CD8-positive, alpha-beta T cell (primary cell): ENCODE measurements at places on chromosomes 2 and 18.

- DNase-seq, result peak; percentile 31
Observed at GRCh38 chr2:197322724-197323720, 12.4 kb upstream of the ANKRD44 start.

- DNase-seq, result no peak
Observed at GRCh38 chr2:237315829-237316225, 98.1 kb downstream of the COL6A3 start.

DNA sequence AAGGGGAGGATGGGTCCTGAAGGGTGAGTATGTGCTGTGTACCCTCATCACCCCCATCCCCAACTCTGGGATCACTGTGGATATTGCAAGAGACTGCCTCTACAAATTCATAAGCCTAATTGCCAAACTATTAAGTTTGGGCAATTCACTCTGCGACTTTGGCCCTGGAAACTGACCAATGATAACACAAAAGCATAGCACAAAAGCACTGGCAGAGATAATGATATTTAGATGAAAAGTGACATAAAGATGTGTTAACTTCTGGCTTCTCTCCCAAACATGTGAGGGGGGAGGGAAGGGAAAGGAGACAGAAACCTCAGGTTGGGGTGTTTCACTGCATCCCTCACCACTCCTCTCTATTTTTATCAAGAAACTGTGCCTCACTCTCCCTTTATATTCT, 150.3 kb downstream of the SATB2 start:
- DNase-seq, result no peak

DNA sequence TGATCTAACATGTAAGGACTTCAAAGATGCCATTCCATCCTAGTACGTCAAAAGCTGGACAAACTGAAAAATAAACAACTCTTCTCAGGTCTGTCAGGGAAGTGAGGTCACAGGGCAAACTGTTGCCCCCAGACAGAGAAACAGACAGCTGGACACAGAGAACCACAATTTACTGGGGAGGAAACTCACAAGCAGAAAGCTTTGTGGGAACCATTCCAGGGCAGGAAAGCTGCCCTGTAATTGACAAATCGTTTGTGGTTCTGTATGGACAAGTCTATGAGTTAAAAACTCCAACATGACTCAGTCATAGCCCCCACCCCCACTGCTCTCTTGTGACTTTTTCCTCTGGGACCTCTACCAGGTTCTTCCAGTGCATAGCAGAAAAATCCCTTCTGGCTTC, 28.4 kb downstream of the MCEE start:
- DNase-seq, result no peak

- DNase-seq, result no peak
Observed at GRCh38 chr18:74183130-74183529, 34.8 kb downstream of the TIMM21 start.

DNA sequence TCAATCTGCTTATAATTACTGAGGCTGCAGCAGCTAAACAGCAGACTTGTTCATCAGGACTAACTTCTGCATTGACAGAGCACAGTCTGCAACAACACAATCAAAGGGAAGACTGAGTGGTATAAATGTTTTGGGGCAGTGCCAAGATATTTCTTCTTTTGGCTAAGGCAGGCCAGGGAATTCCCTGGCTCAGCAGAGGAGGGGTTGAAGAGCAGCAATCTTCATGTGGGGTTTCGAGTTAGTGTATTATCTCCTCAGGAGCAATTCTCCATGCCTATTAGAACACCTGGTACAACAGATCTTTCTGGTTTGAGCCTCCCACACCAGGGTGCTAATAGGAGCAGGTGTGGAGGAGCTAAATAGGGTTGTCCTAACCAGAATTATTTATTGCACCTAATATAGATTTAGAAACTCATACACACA, 103.0 kb upstream of the STK17B start:
- DNase-seq, result no peak

DNA sequence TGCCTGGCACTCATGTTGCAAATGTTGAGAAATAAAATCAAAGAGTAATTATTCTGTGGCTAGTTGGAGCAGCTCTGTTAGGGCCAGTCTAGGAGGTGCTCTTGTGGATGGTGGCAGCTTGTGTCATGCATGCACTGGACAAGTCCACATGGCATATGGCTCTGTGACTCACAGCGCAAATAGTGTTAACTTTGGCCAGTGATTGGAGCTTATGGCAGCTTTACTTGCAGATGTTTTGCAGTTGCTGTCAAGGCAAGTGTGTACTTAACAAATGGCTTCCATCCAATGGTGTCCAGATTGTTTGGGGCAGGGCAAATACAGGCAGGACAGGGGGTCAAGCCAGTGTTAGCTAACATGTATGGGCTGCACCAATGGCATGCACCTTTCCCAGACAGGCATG, 26.1 kb upstream of the TMX3 start:
- no peak for DNase-seq

GRCh38 chr2:217149087-217149660, 289.3 kb upstream of the TNP1 start:
- DNase-seq, result no peak

- no peak for DNase-seq
Observed at GRCh38 chr2:51789918-51790317, 758.0 kb upstream of the NRXN1 start.

DNA sequence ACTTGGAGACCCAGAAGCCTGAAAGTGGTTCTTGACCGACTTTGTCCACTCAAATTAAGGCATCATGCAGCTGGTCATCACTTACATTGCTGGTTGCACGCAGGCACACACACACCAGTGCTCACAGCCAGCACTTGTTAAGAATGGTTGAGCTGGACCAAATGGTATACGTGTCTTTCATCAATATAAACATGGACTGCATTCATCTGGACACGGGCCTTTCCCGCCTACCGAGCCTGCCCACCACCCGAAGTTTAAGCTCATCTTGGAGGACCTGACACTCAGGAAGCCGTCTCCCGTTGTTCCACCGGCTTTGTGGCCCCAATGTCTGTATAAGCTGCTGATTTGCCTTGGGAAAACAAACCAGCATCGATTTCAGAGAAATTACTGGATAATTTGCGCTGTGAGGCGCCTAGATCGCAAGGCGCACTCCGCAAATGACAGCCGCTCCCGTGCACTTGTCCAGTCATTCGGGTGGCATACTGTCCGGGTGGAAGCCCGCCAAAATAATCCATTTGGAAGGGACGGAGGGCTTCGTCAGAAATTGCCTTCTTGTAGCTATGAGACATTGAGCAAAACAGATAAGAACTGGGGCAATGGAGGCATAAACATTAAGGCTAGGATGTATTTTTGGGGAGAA, 40.1 kb upstream of the AKAIN1 start:
- DNase-seq, result peak; percentile 13

DNA sequence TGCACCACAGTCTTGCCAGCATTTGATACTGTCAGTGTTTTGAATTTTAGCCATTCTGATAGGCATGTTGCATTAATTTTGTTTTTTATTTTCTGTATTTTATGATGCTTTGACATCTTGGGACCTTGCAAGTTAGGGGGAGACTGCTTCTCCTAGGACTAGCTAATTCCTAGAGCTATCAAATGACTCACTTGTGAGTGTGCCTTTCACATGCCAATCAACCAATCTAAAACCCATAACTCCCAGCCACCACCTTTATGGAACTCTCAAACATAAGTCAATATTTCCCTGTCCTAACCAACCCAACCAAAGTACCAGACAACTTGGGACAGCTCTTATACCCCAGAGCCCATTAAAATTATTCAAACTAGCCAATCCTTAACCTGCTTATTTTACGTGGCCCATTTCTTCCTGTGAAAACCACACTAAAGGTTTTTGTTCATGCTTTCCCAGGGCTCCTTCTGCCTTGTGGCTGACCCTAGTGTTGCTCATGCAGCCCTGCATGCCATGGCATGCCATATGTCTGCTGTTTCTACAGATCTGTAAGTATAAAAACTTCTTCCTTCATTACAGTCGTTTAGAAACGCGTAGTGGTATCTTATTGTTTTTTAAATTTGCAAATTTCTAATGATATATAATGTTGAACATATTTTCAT, 230.1 kb downstream of the GPD2 start:
- no peak for DNase-seq

GRCh38 chr2:95354925-95355324, 47.6 kb upstream of the FAHD2A start:
- DNase-seq, result no peak

DNA sequence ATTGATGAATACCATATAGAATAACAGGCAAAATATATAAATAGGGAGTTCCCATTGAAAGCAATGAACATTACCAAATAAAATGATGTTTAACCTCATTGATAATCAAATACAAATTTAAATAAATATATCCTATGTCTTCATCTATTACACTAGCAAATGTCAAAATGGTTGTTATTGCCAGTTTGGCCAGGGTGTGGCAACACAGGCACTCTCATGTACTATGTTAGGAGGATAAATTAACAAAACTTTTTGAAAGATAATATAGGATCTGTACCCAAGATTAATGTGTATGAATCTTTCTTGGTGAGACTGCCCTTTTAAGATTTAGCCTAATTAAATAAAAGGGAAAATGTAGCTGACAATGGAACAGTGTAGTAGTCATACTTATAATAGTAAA, 659.3 kb downstream of the ERBB4 start:
- no peak for DNase-seq

- DNase-seq, result no peak
Observed at GRCh38 chr2:119482481-119483394, 41.5 kb downstream of the SCTR start.

DNA sequence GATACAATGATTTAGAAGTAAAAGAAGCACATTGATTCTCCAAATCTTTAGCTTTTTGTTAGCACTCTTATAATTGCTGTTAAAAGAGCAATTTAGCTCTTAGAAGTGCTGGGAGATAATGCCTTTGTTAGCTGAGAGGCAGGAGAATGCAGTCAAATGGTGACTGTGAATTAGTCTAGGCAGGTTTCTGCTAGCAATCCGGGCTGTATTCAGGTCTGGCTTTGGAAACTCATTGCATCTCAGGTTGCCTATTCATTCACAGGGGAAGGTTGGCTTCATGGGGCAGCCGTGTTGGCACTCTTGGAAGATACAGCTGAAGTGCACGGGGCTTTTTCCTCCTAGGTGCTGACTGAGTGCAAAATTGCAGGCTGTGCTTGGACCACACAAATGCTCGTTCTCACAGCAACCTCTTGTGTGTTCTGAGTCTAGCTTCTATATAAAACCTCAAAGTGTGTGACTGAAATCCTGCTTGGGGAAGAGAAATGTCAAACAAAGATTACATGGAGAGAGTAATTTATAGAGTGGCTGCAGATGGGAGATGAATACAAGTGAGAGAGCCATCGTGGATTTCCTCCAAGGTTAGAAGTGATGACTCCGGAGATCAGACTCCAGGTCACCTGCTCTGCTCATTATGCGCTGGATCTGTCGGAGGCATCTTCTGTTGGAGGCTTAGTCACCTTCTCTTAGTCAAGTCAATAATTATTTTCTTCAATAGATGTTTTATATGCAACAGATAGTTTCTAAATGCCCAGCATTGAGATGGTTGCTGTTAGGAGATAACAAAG, 167.8 kb downstream of the PMAIP1 start:
- no peak for DNase-seq

DNA sequence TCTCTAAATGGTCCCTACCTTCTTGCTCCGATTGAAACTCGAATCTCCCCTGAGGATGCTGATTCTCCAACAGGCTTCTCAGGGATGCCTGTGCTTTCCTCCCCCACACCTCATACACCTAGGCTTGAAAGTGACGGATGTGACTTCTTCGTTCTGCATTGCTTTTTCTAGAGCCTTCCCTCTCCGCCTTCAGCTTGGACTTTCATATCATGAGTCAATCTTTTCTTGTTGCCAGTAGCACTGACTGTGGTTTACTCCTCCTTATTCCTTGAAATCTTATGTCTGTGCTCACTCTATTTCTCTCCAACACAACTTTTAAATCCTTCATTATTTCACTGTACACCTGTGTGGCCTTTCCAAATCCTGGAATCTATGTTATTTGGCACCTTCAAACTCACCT, 451.4 kb downstream of the TMX3 start:
- no peak for DNase-seq

DNA sequence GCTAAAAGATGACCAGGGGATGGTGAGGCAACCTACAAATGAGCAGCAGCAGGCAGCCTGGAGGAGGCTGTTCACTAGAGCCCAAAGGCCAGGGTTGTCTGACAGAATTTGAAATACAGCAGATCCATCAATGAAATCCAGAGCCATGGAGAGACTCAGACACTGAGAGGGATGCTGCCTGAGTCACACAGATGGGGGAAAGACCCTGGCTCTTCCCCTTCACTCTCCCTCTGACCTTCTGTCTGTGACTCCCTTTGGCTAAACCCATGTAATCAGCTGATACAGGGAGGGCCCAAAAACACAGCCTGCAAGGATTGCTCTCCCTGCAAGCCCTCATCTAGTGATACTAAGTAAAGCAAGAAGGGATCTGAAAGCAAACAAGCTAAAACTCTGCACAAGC, 166.5 kb upstream of the SPOPL start:
- no peak for DNase-seq

DNA sequence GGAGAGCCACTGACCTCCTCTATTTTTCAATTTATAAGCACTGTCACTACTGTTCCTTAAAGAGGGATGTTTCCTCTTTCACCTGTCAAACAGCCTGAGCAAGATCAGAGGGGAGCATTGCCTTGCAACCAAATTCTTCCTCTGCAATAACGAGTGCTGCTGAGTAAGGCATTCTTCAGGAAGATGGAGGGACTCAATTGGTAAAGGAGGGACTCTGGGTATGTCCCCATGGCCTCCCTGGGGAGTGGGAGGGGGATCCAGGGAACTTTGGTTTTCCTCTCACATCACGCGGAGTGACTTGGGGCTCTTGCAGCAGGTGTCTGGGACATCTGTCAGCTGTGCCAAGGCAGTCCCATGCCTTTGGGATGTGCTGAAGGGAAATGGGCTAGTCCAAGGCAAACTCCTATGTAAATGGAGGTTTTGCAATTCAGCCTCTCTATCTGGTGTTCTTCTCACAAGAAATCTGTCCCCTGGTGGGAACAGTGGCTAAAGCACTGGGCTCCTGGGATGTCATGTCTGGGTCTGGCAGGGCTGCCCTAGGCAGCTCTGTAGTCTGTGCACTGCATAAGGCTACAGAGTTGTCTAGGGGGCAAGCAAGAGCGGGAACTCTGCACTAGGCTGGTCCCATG, 14.4 kb upstream of the HES6 start:
- DNase-seq, result no peak

- no peak for DNase-seq
Observed at GRCh38 chr18:42231284-42231683, 276.2 kb downstream of the PIK3C3 start.

DNA sequence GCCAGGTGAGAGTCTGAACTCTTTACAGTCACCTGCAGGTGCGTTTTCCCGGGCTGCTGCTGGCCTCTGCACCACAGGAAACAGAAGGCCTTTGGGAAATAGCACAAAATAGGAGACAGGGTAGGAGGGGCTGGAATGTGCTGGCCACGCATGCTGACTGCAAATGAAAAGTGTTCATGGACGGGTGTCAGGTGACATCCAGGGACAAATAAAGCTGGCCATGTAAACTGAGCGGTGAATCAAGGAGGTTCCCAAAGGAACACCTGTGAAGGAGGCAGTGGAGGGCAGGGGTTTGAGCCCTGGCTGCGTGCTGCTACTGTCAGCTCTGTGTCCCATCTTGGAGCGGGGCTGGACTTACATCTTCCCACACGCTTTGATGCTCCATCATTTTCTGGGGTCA, 42.4 kb upstream of the GBX2 start:
- DNase-seq, result no peak
